ENCODE measurements at places on chromosomes 12 and 14. TPM values are rescaled to one million over a fixed set of nuclear protein-coding genes. Genes with fewer than 3 reads are reported as not detected.

DNA sequence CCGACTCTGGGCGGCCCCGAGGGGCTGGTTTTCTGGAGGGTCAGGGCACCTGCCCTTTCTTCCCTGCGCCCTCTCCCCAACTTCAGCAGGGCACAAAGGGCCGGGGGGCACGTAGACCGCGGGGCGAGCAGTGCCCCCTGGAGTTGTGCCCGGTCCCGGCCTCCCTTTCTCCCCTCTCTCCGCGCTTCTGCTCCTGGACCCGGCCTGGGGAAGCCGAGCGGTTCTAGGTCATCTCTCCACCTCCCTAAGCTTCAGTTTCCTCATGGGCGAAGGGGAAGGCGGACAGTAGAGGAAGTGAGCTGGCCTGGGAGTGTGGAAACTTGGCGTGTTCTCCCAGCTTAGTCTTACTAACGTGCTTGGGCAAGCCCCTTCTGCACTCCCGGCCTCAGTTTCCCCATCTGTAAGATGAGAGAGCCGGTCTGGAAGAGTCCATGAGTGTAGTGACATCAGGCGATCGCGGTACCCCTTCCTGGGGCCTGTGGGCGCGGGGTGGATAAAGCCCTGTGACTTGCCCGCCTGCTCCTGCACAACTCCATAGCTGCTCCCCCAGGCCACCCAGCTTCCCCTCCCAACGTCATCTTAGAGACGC, 158.6 kb upstream of the PARP11 start:
- DNase-seq = peak; percentile 25

- peak; percentile 50 for DNase-seq
Observed at GRCh38 chr14:64823305-64823861, 56.3 kb downstream of the SPTB start.

GRCh38 chr12:16919551-16919950, 313.6 kb upstream of the LMO3 start:
- no peak for DNase-seq

APOF gene
- total RNA-seq = not detected

CCDC175 gene
- not detected for total RNA-seq

DNA sequence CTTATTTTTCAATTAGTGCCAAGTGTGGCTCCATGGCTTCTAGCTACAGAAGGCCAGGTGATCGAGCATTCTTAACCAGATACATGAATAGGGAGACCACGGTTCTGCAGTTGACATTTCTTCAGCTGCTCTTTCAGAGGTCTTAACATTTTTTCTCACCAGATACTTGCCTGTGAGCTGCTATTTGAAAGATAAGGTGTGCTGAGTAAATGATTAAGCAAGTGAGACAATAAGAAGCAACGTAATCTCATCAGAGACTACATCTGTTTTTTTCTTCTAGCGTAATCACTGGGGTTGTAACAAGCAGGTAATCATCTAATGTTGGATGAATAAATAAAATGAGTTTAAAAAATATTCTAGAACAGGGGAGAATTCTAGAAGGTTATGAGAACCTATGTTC, 912.9 kb downstream of the DIO2 start:
- DNase-seq = no peak

Measured in tibial nerve (tissue), 4 donors.